A673 (cell line): ENCODE measurements at places on chromosomes 4 and X. TPM values are rescaled to one million over a fixed set of nuclear protein-coding genes. Genes with fewer than 3 reads are reported as not detected.

Gene USP51
- total RNA-seq: 0.96 and 1.4 TPM in 2 replicates

Gene SMIM10
- total RNA-seq: not detected in 2 replicates

Gene RASGEF1B
- 6.4 and 8.1 TPM in 2 replicates for total RNA-seq

Gene EMCN
- 7.8 and 7.9 TPM in 2 replicates for total RNA-seq

Gene SOWAHB
- 0.13 and 0.15 TPM in 2 replicates for total RNA-seq

- no peak overlapping the region for H3K27ac ChIP-seq
- no peaks in the 10 kb centered on the region for H3K27me3 ChIP-seq
- DNase-seq: no peak
- no peak overlapping the region for H3K4me3 ChIP-seq
- peaks cover 16% of the 10 kb centered on the region for H3K4me1 ChIP-seq
- no peaks in the 10 kb centered on the region for H3K36me3 ChIP-seq
Observed at GRCh38 chrX:54482839-54483593, 13.0 kb downstream of the FGD1 start.

GRCh38 chrX:25151749-25152148 lies 136.0 kb upstream of the ARX start:
- peak overlapping the region; percentile 14 for H3K27ac ChIP-seq
- peaks cover 24% of the 10 kb centered on the region for H3K4me1 ChIP-seq
- no peaks in the 10 kb centered on the region for H3K36me3 ChIP-seq
- H3K4me3 ChIP-seq: no peak overlapping the region
- H3K27me3 ChIP-seq: no peaks in the 10 kb centered on the region

- H3K27ac ChIP-seq: no peak overlapping the region
- H3K4me1 ChIP-seq: no peaks in the 10 kb centered on the region
- DNase-seq: no peak
Observed at GRCh38 chr4:95360256-95360903, 188.4 kb downstream of the UNC5C start.
